ENCODE measurements at places on chromosomes 12 and 14.

DNA sequence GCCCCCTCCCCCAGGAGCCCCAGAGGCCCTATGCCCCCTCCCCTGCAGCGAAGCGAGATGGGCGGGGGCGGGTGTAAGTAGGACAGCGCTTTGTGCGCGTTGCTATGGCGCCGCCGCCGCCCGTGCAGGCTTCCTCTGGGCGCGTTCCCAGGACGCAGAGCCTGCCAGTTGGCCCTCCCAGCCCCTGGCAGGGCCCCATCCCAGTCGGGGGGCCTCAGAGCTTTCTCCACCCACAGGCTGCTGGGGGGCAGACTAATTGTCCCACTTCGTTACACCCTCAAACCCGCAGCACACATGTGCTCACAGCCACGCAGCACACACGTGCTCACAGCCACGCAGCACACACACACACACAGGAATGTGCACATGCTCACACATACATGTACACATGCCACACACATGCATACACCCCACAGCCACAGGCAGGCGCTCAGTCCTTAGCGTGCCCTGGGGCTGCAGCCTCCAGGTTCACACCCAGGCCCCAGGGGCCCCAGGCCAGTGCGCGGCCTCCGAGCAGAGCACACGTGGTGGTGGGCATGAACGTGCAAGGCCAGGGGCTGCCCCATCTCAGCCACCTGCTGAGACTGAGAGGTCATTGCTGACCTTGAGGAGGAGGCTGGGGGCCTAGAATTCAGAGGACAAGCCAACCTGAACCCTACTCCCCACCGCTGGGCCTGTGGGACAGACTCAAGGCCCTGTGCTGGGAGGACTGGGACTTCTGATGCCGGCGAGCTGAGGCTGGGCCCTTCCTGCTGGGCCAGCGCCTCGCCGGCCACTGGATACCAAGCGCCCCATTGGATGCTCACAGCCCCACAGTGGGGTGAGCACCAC is 15.6 kb downstream of the TRMT61A start:
- DNase-seq, result no peak

- DNase-seq, result no peak
These were observed 59.8 kb upstream of the CISTR start for GRCh38 chr12:53811606-53812005.

DNA sequence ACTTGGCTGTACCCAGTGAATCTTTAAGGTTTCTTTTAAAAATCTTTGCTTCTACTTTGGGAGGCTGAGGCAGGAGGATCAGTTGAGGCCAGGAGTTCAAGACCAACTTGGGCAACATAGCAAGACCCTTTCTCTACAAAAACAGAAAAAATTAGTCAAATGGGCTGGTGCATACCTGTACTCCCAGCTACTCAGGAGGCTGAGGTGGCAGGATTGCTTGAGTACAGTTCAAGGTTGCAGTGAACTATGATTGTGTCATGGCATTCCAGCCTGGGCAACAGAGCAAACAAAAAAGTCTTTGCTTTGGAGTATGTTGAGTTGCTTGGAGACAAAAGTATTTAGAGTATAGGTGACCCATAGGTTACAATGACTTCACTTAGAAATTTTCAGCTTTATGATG is 6.2 kb upstream of the DDX55 start:
- DNase-seq, result no peak

DNA sequence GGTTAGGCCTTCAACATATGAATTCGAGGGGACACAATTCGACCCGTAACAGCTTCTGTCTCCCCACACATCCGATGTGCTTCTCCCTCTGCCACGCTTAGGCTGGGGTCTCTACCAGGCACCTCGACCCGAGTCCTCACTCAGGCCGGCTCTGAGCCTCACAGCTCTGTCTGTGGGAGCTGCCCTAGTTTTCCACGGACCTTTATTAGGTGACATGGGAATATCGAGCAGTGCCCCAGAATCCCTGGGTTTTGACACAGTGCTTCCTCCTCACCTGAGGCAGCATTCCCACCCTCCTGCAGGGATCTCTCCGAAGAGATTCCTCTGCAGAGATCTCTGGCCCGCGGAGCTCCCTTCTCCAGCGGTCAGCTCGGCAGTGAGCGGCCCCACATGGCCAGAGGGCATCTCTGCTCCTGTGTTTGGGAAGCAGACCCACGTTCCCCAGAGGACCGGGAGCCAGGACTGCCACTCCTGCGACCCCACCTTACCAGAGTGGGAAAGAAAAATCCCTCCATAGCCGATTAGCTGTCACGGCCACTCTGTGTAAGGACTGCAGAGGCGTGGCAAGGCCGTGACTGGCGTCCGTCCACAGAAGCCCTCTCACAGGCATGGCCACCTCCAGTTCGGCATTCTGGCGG is 21.2 kb downstream of the ZBTB42 start:
- no peak for DNase-seq

DNA sequence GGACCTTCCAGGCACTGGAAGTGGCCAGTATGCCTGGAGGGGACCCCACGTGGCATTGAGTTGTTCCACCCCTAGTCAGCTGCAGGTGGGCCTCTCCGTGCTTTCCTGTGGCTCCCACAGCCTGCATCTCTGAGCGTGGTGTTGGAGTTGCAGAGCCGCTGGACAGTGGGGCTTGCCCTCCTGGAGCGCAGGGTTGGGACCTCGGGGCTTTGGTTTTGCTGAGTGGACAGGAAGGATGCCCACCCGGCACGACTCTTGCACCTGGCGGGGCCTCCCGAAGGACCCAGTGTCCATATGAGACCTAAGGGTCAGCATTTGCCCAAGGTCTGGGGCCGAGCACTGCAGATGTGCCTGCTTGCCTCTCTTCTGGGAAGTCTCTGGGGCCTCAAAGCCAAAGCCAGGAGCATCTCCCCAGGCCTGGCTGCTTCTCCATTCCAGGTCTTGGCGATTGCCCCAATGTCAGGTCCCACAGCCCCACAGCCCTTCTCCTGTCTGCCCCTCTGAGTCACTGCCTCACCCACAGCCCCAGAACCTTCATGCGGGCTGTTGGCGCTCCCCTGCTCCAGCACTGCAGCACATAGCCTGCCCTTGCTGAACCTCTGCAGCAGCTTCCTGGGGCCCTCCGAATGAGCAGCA is 1.5 kb downstream of the PACS2 start:
- DNase-seq, result no peak

DNA sequence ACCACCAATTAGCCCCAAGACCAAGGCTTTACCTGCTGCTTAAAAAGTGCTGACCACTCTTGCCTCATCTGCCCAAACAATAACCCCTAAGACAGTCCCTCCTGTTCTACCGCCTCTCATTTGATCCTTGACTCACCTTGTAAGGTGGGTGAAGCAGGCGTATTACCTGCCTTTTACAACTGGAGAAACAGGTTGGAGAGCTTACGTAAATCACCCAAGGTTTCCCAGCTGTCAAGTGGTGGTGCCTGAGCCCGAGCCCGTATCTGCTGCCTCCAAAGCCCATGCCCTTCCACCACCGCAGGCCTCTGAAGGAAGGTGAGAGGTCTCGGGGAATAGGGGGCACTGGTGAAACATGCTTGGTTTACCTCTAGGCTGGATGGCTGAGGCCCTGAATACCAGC is 36.6 kb downstream of the MAX start:
- no peak for DNase-seq

DNA sequence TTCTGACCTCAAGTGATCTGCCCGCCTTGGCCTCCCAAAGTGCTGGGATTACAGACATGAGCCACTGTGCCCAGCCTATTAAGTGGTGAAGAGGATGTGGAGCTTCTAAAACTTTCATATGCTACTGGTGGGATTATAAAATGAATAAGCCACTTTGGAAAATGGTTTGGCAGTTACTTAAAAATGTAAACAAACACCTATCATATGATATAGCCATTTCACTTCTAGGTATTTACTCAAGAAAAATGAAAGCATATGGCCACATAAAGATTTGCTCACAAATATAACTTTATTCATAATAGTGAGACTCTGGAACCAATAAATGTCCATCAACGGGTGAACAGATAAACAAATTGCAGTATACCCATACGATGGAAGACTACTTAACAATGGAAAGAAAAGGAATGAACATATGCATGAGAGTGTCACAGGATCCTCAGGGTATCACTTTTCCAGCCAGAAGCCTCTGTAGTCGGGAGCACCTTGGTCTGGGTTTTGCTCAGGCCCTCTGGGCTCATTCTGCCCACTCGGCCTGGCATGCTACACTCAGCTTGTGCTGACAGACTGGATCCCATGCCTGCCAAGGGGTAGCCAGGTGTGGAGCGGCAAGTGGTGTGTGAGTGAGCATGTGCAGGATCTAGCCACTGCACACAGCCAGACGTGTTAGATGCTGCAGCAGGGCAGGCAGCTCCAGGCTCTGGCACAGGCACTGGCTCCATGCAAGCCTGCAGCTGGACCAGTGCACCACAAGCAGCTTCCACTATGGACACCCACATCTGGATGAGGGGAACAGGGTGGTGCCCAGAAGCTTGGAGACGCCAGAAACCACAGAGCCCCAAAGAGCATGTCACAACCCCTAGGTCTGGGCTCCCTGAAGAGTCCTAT is 213.2 kb upstream of the DIO3 start:
- no peak for DNase-seq

Data from stimulated activated CD4-positive, alpha-beta T cell treated with anti-CD3 and anti-CD28 coated beads, Interleukin-1b, Interleukin-23, amount 100 ng/mL, for 1 hour (primary cell).